ENCODE measurements at places on chromosomes 3 and 15. TPM values are rescaled to one million over a fixed set of nuclear protein-coding genes. Genes with fewer than 3 reads are reported as not detected.

Gene KCNMB3
- 7.4 TPM for total RNA-seq

DNA sequence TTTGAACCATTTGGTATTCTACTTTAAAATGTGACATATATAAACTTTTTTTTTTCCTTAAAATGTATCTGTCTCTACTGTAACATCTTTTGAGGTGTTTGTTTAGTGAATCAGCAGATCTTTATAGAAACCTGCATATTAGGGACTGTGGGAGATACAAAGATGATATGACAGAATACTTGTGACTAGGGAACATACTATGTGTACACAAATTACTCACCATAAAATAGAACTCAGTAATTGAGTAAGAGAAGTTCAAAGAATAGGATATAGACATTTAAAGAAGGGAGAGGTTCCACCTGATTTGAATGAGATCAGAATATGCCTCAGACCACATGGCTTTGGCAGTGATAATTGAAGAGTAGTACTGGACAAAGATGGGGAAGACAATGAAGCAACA, 47.9 kb downstream of the ATP2C1 start:
- no peak for DNase-seq

Gene TNNC1
- total RNA-seq: 8.3 TPM

DNA sequence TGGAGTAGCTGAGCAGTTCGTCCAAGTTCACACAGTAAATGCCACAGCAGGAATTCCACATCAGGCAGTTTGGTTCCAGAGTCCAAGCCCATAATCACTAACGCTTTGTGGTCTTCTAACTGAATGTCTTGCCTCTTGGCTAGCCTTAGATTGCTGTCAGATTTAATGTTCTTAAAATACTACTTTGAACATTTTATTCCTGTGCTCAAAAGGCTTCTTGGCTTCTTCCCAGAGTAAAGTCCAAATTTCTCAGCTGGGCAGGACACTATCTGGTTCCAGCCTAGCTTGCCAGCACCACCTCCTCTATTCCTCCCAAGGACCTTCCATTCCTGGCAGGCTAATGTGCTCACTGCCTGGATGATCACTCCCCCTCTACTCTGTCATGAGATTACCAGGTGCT, 256.9 kb downstream of the SQOR start:
- DNase-seq: no peak

Gene NAALADL2
- total RNA-seq: 10.6 TPM

DNA sequence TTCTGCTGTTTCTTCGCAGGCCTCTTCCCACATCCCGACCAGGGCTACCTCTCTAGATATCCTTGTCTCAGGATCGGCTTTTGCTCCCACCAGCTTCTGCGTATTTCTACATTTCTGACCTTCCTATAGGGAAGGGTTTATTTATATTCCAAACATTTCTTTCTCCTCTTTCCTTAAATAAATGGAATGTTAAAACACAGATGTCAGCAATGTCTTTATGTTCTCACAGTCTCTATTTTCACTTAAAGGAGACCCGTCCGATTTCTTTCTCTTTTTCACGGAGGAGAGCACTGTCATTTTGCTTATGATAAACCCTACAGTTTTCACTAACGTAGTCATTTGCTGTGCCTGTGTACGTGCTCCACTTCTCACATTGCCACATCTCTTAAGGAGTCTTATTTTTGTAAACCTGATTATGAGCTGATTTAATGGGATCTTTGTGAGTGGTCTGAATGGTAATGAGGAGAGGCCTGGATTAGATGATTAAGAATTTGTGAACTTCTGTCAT, 630 bp downstream of the KIF15 start:
- no peak for DNase-seq

- DNase-seq: no peak
Measured at GRCh38 chr3:127342735-127343134, 54.9 kb upstream of the PRR20G start.

DNA sequence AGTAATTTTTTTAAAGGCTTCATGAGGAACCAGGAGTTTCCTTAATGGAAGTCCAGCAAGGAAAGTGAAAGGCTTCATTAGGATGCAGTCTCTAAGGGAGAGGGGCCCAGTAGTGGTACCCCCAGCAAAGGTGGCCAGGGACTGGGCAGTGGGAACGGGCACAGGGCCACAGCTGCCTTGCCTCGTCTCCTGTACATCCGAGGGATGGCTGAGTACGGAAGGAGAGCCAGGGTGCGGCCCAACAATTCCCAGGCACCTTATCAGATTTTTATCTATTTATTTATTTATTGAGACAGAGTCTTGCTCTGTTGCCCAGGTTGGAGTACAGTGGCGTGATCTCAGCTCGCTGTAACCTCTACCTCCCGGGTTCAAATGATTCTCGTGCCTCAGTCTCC, 14.5 kb downstream of the SEMA3G start:
- DNase-seq: no peak

GRCh38 chr15:31230630-31231485, 95.8 kb upstream of the KLF13 start:
- no peak for DNase-seq

Gene TMC3
- not detected for total RNA-seq

Gene PLSCR4
- total RNA-seq: 8.3 TPM

Gene CACNA2D3
- 0.18 TPM for total RNA-seq

GRCh38 chr15:49330166-49330565, 92.9 kb upstream of the FGF7 start:
- no peak for DNase-seq

GRCh38 chr3:126364731-126365301, 7.6 kb upstream of the KLF15 start:
- no peak for DNase-seq

GRCh38 chr3:23761440-23761896, 44.3 kb upstream of the UBE2E1 start:
- DNase-seq: peak; percentile 10

Gene LDHAL6B
- not detected for total RNA-seq

- no peak for DNase-seq
Measured at GRCh38 chr3:1955170-1955569, 143.5 kb upstream of the CNTN4 start.

Gene PLCH1
- total RNA-seq: 0.73 TPM

- no peak for DNase-seq
Measured at GRCh38 chr3:169362301-169362700, 301.2 kb downstream of the MECOM start.

- no peak for DNase-seq
Measured at GRCh38 chr3:169204751-169205150, 458.8 kb downstream of the MECOM start.

DNA sequence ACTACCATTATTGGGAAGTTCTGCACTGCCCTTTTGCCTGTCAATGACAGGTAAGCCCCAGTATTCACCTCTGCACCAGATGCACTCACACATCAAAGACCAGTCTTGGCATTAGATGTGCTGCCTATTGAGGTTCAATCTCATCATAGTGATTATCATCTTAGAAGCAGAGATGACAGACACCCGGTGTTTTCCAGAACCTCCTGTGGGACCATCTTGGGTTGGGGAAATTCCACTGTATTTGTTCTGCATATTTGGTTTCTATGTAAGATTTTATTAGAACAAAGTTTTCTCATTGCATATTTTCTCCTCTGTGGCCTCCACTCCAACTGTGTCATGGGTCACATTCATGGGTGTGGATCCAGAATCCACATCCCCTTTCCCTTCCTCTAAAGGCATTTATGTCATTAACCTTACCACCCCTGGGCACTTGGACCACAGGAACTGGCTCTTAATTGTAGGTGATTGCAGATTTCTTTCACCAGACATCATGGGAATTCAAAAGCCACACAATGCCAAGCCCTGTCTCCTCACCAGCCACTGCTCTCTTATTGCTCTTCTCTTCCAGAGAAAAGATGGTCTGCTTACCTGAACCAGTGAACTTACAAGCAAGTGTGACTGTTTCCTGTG, 31.2 kb downstream of the PLA1A start:
- peak; percentile 53 for DNase-seq

Gene KCNMB2
- not detected for total RNA-seq

DNA sequence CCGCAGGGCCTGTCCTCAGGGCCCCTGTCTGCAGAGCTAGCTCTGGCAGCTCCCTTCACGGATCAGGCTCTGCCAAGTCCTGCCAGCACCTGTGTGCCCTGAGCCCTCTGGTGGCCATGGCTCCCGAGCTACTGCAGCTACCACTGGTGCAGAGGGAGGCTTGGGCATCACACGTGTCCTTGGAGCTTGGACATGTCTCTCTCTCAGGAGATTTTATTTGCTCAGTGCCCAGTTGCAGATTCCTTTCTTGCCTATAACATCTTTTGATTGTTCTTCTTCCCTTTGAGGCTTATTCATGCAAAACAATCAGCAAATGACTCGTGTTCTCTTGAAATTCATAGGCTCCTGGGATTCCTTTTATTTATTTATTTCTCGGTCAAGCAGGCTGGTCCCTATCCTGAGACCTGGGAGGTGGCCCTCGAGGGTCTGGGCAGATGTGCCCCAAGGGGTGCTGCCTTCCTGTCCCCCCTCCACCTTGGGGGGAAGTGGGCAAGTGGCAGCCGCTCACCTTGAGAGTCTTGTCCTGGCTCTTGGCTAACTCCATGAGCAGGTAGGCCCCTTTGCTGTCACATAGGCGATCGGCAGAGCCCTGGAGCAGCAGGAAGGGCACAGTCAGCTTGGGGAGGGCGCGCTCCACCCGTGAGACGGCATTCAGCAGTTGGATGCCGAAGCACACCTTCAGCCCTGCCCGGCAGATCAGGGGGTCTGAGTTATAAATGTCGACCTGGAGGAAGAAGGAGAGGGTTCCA, 21.9 kb downstream of the ABTB1 start:
- DNase-seq: peak; percentile 69

DNA sequence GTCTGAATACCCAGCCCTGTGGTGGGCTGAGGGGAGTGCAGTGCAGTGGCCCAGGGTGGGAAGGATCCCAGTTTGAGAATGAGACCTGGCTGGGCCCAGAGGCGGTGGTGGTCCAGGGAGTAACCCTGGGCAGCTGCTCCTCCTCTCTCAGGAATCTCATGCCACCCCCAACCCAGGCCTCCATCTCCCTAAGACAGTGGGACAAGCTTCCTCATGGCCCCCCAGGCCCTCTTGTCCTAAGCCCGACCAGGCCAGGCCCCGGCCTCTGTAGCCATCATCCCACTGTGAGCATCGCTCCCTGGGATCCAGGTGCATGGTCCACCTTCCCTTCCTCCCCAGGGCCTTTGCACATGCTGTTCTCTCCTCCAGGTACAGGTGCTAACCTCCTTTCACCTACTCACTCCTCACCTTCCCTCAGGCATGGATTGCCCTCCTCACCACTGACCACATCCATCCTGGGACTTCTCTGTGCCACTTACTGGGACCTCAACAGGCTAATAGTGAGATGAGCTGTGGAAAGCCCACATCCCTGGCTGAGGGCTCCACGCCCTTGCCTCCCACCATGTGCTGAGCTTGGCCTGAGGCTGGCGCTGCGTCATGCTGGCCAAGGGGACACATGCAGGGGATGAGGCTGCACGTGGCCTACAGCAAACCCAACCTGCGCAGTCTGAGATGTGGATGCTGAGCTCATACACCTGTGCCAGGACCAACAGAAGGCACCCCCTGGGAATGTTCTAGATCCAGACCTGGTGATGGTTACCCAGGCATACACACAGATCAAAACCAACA, 9.9 kb downstream of the CHDH start:
- DNase-seq: no peak

Gene PARP15
- 0.07 TPM for total RNA-seq

Gene OCA2
- total RNA-seq: not detected

Gene PLXNB1
- 120 TPM for total RNA-seq

Gene AQP9
- total RNA-seq: not detected

DNA sequence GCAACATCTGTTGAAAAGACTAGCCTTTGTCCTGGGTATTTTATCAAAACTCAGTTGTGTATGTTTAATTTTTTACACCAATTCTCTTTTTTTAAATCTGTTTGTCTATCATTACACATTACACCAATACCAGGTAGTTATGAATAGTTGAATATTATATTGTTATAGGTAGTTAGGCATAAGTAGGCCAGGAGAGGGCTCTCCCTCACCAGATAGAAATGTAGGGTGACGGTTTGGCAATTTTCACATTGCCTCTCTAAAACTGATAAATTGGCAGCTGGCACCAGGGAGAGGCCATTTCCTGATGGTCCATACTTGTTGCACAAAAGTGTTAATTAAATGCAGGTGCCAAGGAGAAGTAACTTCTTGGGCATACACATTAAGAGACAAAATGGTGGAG, 483.1 kb upstream of the EPHA6 start:
- no peak for DNase-seq

- no peak for DNase-seq
Measured at GRCh38 chr3:127221037-127221436, 28.1 kb downstream of the PRR23E start.

GRCh38 chr3:32856355-32856889, 38.6 kb downstream of the TRIM71 start:
- peak; percentile 63 for DNase-seq

DNA sequence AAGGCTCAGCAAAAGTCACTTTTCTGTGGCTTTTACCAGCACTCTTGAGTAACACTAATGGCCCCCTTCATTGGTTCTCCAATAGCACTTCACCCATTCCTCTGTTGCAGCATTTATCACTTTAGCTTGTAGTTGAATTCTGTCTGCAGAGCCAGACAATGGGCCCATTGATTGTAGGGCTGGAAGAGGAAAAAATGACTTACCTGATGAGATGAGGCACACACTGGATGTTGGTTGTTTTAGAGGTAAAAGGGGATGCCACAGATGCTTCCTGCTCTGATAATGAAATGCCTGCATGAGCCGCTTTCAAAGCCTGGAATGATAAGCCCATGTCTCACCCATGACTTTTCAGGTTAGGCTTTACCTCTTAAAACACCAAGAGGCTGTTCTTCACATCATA, 64.3 kb downstream of the PLAAT1 start:
- DNase-seq: no peak

Gene CHL1
- not detected for total RNA-seq

Gene KNG1
- not detected for total RNA-seq

DNA sequence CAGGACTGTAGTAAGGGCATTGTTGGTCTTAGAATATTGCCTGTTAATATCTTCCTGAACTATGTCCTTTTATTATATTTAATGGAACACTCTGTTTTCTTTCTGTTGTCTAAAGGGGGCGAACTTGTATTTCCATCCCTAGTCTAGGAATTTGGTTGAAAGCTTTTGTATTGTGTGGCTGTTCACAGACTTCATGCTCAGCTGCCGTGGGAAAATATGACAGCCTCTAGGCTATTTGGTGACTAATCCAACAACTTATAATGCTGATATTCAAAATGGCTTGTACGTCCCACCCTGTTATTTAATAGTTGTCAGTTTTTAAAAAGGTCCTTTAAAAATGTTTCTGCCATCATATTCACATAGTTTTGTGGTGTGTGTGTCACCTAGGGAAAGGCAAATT, 202.6 kb downstream of the KLHL25 start:
- DNase-seq: peak; percentile 54

Gene MITF
- total RNA-seq: 15.5 TPM

Gene STRIT1
- not detected for total RNA-seq

- DNase-seq: no peak
Measured at GRCh38 chr15:89203705-89204273, 17.6 kb downstream of the RLBP1 start.

DNA sequence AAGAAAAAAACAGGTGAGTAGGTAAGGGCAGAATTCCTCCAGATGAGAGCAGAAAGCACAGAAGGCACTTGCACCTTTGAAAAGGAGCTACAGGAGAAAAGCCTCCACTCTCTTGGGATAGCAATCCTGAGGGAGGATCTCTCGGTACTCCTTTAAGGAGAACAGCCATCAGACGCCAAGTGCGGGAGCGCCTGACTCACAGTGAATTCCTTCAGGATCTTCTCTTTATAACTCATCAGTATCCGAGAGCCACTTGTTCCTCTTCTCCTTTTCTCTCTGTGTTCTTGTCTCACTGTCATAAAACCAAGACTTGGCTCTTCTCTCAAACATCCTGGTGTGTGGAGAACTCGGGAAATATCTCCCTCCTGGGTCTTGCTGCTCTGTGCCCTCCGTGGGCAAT, 10.1 kb upstream of the GOLGA8J start:
- DNase-seq: no peak

Gene IVD
- 83.7 TPM for total RNA-seq

GRCh38 chr3:43872901-43873300, 182.2 kb downstream of the ABHD5 start:
- DNase-seq: peak; percentile 58
